ENCODE measurements at places on chromosomes 12 and 14.

GRCh38 chr12:32561931-32562341, 117.2 kb upstream of the DNM1L start:
- DNase-seq: no peak

DNA sequence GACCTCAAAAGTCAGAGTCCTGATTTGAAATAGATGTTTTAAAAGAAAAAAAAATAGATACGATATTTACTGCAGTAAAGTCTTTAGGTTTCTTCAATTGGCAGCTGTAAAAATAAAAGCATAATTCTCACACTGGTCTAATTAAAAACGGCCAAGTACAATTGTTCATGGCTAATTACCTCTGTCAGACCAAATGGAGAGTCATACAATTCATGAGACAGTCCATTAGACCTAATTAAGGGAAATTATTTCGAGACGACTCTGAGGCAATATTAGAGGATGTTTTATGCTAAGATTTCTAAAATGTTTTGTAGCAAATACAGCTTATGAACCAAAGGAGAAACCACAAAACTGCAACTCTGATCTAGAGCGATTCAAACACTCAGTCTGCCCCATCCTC, 131.3 kb downstream of the PHLDA1 start:
- DNase-seq: no peak

- DNase-seq: no peak
These were observed 27.3 kb downstream of the VPS37B start for GRCh38 chr12:122868471-122869177.

DNA sequence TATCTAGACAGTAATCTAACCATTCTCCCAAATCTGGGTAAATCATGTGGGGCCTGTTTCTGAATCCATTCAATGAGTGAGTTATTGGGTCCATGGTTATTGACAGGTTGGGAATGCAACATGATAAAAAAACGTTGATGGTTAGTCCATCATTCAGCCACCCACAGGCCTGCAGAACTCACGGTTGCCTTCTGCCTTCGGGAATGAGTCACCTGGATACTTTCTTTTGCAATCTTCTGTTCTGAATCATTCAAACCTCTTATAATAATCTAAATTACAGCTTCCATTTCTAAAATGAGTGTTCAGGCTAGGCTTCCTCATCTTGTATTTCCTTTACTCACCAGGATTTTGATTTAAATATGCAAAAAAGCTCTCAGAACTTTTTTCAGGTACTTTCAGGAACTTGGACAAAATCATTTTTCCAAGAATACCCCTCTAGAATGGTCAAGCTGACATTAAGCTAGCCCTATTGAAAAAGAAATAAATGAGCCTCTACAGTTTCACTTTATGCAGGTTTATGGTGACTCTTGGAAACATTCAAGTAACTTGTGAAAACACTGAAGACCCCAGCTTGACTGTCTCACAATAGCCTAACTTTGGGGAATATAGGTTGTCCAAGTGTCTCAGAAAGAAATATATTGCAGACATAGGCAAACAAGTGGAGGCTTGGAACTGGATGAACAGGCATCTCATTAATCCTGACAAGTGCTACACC, 94.4 kb downstream of the KCNK10 start:
- no peak for DNase-seq

GRCh38 chr14:37824939-37825712, 229.7 kb downstream of the TTC6 start:
- DNase-seq: peak; percentile 1

- DNase-seq: peak; percentile 31
These were observed 190.4 kb downstream of the NUAK1 start for GRCh38 chr12:105948331-105948730.

DNA sequence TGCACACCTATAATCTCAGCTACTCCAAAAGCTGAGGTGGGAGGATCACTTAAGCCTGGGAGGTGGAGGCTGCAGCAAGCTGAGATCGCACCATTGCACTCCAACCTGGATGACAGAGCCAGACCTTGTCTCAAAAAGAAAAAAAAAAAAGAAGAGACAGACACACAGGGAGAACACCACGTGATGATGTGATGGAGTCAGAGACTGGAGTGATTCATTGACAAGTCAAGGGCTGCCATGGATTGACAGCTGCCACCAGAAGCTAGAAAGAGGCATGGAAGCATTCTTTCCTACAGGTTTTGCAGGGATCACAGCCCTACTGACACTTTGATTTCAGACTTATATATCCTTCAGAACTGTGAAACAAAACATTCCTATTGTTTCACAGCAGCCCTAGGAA, 3.5 kb upstream of the HCFC2 start:
- no peak for DNase-seq

DNA sequence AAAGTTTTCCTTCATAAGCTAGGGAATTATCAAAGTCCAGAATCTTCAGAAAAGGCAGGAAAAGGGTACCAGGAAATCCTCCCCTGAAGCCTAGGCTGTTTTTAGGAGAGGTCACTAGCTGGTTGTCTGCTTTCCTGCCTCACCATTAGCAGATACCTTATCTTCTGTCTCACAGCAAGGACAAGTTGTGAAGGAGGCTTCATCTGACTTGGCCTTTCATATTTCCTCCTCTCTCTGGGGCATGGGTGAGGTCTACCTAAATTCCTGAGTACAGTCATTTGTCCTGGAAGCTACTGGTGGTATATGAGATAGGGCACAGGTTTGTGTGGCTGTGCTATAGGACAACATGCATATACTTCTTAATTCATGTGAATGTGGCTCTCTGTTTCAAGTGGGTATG, 2.3 kb downstream of the FOXJ2 start:
- no peak for DNase-seq

- no peak for DNase-seq
These were observed 14.1 kb downstream of the ABCD2 start for GRCh38 chr12:39605501-39605900.

- no peak for DNase-seq
These were observed 244.9 kb upstream of the RGS6 start for GRCh38 chr14:71687166-71687831.

DNA sequence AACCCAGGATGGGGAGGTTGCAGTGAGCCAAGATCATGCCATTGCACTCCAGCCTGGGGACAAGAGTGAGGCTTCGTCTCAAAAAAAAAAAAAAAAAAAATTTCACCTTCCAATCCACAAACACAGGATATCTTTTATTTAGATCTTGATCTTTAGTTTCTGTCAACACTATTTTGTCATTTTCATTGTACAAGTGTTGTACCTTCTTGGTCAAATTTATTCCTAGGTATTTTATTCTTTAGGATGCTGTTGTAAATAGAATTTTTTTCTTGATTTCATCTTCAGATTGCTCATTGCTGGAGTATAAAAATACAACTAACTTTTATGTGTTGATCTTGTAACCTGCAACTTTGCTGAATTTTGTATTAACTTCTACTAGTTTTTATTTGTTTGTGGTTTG, 60.8 kb downstream of the ARHGAP5 start:
- DNase-seq: no peak
